ENCODE measurements at places on chromosomes 1 and 21.

- DNase-seq, result peak; percentile 54
Observed at GRCh38 chr1:6447818-6448748, 17.9 kb downstream of the TNFRSF25 start.

DNA sequence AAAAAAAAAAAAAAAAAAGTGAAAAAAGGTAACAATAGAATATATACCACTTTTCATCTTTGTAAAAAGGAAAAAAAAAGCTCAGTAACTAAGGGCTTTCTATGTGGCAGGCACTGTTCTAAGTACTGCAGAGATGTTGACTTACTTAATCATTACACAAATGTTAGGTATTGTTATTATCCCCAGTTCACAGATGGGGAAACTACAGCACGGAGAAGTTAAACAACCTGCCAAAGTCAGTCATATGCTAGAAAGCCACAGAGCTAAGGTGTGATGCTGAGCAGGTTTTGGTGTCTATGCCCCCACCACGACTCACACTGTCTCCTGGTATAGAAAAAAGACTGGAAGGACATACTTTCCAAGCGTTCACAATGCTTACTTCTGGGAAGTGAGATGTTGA is 6.6 kb upstream of the PNRC2 start:
- DNase-seq, result no peak

GRCh38 chr1:178857126-178857525 is 13.8 kb downstream of the ANGPTL1 start:
- DNase-seq, result no peak

DNA sequence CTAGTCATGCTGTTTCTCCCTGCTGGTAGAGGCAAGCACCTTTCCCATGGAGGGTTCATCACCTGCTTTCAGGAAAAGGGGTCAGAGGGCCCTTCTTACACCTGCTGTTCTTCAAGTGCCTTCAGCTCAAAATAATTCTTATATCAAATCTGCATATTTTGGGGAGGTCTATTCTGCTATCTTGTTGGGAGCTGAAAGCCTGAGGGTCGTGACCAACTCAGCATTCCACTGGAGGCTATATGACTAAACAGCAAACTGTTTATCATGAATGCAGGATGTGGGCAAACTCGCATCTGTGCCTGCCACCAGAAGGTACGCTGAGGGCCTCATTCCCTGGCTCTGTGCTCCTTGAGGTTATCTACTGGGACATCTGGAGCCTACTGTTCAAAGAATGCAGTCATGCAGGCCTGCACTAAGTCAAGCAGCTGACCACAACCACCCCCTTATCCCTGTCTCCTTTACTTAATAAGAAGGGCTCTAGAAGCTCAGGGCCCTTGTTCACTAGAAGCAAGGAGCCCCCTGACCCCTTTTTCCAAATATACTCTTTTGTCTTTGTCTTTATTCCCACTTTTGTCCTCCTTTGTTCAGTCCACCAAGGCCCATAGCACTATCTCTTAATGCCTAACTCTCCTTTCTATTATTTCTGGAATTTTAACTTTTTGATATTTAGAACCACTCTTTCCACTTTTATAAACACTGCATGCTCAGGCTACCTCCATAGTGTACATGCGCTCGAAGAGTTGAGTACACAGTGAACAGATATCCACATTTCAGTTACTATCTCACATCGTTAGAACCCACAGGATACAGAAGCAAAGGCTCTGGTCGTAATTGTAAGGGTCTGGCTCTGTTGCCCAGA is 4.5 kb upstream of the TRIM17 start:
- DNase-seq, result no peak

- DNase-seq, result no peak
Observed at GRCh38 chr1:22788254-22788661, 77.6 kb downstream of the EPHB2 start.

GRCh38 chr21:14677013-14677412 is 130.9 kb upstream of the SAMSN1 start:
- no peak for DNase-seq

DNA sequence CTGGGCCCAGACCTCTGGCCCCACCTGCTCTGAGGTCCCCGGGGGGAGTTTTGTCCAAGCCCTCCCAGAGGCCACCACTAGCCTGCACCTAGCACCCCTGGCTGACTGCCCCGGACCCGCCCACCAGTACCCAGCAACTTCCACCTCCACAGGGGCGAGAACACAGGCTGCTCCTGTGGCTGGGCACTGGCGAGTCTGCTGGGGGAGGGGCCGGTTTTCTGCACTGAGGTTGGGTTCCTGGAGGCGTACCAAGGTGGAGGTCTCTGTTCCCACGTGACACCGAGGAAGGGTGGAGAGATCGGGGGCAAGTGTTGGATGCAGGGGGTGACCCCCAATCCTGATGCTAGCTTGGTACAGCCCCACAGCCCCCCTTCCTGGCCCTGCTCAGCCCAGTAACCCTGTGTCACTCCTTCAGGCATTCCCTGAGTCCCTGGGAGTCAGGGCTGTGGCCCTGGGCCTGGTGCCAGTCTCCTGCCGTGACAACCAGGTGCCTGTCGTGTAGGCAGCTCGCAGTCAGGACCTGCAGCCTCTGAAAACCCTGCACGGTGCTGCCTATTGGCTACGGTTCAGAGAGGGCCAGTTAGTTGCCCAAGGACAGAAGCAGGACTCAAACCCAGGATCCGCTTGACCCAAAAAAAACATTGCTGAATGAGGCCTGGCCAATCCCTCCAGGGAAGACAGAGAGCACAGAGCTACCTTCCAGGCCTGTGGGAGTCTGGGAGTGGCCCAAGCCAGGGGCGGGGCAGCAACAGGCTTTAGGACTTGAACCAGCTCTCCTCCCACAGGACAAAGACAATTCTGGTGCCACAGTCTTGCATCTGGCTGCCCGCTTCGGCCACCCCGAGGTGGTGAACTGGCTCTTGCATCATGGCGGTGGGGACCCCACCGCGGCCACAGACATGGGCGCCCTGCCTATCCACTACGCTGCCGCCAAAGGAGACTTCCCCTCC is 3.1 kb downstream of the ESPN start:
- DNase-seq, result no peak

- no peak for DNase-seq
Observed at GRCh38 chr1:236975461-236975860, 28.8 kb downstream of the MT1HL1 start.

GRCh38 chr1:209860293-209860881 is 32.6 kb downstream of the UTP25 start:
- peak; percentile 64 for DNase-seq

DNA sequence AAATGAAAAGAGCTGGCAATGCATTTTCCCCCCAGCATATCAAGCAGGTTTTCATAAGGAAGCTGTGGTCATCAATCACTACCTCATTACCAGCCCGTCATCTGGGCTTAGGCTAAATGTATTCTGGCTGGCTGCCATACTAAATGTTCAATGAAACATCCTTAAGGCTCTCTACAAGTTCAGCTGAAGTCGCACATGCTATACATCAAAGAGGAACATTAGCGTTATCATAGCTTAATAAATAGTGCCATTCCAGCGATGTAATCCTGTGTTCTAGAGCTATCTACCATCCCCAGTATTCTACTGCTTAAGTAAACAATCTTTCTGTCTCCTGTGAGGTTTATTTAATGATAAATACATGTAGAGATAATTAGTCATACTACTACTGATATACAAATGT is 288.8 kb downstream of the DPYD start:
- DNase-seq, result no peak

- no peak for DNase-seq
Observed at GRCh38 chr1:107430540-107431228, 289.8 kb downstream of the NTNG1 start.

GRCh38 chr1:234936612-234937389 is 191.8 kb downstream of the TOMM20 start:
- DNase-seq, result no peak

DNA sequence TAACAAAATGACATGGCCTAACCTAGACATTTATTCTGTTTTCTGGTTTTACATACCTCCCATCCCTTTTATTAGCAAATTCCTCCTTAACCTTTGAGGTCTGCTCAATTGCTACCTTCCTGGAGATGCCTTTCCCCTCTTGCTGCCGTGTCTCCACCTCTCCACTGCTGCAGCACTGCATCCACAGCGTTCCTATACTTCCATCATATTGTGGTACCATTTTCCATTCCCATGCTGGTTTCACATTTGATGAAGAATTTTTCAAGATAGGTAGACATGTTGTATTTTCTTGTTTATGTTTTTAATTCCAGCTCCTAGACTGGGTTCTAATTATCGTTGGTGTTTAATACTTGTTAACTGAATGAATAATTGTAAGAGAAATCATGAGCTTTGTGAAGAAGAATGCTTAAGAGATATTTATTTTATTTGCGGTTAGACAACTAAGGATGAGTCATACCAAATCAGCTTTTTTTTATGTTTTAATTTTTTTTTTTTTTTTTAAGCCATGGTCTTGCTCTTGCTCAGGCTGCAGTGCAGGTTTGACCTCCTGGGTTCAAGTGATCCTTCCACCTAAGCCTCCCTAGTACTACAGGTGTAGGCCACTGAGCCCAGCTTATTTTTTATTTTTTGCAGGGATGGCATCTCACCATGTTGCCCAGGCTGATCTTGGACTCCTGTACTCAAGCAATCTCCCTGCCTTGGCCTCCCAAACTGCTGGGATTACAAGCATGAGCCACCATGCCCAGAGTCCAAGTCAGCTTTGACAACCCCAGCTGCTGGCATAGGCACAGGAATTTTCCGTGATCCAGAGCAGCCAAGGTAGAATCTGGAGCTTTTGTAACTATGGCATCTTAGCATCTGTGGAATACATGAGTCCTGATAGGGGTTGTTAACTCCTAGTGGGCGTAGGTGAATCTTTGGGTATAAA is 44.0 kb downstream of the ATP6V1G3 start:
- no peak for DNase-seq

DNA sequence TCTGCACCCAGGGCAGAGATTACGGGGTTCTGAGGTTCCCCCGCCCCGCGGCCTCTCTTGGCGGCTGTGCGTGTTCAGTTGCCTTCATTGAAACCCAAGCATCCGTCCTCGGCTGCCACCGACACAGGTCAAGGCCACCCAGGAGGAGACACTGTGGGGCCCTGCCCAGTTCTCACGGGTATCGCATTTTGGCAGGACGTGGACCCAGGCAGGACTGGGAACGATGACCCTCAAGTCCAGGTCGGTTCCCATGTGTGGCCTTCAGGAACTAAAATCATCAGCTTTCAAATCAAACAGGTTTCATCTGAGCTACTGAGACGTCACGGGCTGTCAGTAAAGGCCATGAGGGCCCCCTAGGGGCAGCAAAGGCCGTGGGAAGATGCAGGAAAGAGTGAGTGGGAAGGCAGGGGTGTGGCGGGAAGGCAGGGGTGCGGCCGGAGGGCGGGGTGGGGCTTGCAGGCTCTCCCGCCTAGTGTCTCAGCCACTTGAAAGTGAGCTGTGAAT is 7.0 kb upstream of the C1orf174 start:
- DNase-seq, result no peak

DNA sequence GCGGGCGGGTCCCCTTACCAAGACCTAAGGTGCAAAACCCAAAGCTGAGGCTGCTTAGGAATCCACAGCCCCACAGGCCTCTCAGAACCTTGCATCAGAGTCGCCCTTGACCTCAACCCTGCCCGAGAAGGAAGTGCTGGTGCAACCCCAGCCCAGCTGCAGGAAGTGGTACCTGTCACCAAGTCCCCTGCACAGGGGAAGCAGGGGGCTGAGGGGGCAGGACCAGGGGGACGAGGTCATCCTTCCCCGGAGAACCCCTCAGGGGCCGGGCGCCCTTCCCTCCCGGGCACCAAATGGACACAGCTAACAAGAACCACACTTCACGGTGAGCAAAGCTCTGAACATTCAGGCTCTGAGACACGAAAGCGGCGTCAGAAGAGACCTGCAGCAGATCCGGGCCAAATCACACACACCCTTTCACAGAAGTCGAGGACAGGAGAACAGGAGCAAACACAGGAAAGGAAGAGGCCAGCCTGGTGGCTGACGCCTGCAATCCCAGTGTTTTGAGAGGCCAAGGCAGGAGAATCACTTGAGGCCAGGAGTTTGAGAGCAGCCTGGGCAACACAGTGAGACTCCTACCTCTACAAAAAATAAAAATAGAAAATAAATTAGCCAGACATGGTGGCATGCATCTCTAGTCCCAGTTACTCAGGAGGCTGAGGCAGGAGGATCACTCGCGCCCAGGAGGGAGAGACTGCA is 6.4 kb downstream of the ITGB2 start:
- DNase-seq, result peak; percentile 23

GRCh38 chr1:4075436-4076225 is 175.6 kb upstream of the C1orf174 start:
- DNase-seq, result no peak

DNA sequence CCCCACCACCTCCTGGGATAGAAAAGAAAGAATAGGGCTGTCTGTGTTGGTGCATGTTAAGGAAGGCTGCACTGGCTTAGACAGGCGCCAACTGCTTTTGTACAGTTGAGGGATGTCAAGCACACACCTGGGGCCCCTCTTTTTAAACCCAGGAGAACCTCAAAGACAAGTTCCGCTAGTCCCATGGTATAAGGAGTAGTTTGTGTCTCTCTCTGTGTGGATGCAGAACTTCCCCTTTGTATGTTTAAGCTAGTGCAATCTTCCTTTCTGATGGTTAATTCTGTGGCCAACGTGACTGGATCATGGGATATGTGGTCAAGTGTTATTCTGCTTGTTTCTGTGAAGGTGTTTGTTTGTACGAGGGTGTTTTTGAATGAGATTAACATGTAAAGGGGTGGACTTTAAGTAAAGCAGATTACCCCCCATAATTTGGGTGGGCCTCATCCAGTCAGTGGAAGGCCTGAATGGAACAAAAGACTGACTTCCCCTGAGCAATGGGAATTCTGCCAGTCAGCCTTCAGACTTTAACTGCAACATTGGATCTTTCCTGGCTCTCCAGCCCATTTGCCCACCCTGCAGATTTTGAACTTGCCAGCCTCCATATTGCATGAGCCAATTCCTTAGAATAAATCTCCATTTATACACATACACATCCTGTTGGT is 9.5 kb upstream of the DUSP10 start:
- DNase-seq, result no peak

DNA sequence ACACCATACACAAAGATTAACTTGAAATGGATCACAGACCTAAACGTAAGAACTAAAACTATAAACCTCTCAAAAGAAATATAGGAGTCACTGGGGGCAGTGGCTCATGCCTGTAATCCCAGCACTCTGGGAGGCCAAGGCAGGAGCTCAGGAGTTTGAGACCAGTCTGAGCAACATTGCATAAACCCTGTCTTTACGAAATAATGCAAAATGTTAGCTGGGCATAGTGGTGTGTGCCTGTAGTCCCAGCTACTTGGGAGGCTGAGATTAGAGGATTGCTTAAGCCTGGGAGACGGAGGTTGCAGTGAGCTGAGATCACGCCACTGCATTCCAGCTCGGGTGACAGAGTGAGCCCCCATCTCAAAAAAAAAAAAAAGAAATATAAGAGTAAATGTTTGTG is 46.7 kb upstream of the SERBP1 start:
- no peak for DNase-seq

GRCh38 chr1:160491017-160491416 is 32.0 kb downstream of the SLAMF6 start:
- no peak for DNase-seq

GRCh38 chr1:164718821-164719220 is 159.8 kb downstream of the PBX1 start:
- DNase-seq, result no peak

Measured in effector CD4-positive, alpha-beta T cell (primary cell).